ENCODE measurements at places on chromosomes 1 and 21.

DNA sequence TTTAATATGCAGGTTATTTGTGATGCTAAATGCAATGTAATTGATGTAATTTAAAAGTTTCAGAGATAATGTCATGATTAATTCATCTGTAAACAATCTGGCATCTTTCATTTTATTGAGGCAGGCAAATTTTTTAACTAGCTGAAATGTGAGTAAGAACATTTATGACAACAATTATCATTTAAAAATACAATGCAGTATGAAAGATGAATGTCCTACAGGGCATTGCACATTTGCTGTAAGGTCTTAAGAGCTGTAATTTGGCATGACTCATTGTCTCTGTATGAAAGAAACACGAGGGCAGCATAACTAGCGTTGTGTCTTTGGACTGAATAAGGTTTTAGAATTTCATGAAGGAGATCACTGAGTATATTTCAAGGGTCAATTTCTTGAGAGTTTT, 642.8 kb downstream of the PLA2G4A start:
- no peak for DNase-seq

DNA sequence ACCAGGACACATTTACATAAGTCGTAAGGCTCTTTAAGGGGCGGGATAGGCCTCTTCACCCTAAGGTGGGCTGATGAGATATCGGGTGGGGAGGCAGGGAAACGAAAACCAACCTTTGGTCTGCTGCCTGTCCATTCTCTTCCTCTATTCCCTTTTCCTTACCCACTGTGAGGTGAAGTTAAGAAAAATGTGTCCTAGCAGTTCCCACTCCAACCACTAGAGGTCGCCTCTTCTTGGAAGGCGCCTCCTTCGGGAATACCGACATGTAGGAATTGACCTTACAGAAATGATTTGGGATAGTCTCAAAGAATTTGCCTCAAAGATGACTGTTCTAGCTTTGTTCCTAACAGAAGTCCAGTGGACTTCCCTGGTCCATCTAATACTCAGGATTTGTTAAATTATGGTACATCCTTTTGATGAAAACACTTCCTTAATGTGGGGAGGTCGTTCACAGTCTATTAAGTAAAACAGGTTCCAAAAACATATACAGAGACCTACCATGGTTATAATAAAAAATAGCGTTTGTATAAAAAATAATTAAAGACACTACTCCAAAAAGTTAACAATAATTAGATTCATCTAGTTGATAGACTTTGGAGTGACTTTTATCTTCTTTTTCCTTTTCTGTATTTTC, 14.1 kb downstream of the AZIN2 start:
- peak; percentile 66 for DNase-seq

GRCh38 chr1:44630116-44630515, 44.2 kb downstream of the TMEM53 start:
- no peak for DNase-seq

GRCh38 chr1:53545663-53546408, 86.6 kb downstream of the DMRTB1 start:
- peak; percentile 97 for DNase-seq

- DNase-seq: no peak
Observed at GRCh38 chr1:91501971-91502671, 1.5 kb downstream of the CDC7 start.

GRCh38 chr1:209349363-209350308, 233.9 kb upstream of the CAMK1G start:
- DNase-seq: no peak

DNA sequence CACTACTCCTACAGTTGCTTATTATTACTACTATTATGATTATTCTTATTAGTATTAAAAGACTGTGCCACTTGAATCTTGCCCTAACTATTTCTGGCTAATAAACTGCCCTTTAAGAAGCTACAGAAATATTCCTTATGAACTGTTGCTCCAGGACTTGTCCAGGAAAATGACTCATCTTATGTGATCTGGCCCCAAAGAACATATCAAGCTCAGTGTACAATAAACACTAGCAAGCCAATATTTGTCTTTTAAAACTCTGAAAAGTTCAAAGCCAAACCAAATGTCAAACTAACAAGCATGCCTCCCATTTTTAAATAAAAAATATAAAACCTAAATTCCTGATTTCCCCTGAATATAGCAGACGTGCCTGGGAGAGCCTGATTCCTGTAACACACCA, 88.7 kb upstream of the SIM2 start:
- no peak for DNase-seq

DNA sequence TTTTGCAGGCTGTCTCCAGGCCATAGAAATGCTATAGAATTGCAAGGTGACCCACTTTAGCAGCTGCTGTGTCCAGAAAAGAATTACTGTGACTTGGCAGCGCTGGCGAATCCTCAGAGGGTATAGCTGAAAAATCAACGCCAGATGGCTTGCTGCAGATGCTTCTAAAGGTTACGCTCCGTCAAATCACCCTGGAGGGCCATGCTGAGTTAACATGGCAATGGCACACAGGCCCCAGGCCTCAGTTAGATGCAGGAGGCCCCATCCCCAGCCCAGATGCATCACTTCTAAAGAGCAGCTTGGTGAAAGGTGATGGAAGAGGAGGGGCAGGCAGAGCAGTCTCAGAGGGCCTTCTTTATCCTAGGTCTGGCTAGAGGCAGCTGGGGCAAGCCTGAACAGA, 18.0 kb downstream of the KIAA1614 start:
- DNase-seq: peak; percentile 99

DNA sequence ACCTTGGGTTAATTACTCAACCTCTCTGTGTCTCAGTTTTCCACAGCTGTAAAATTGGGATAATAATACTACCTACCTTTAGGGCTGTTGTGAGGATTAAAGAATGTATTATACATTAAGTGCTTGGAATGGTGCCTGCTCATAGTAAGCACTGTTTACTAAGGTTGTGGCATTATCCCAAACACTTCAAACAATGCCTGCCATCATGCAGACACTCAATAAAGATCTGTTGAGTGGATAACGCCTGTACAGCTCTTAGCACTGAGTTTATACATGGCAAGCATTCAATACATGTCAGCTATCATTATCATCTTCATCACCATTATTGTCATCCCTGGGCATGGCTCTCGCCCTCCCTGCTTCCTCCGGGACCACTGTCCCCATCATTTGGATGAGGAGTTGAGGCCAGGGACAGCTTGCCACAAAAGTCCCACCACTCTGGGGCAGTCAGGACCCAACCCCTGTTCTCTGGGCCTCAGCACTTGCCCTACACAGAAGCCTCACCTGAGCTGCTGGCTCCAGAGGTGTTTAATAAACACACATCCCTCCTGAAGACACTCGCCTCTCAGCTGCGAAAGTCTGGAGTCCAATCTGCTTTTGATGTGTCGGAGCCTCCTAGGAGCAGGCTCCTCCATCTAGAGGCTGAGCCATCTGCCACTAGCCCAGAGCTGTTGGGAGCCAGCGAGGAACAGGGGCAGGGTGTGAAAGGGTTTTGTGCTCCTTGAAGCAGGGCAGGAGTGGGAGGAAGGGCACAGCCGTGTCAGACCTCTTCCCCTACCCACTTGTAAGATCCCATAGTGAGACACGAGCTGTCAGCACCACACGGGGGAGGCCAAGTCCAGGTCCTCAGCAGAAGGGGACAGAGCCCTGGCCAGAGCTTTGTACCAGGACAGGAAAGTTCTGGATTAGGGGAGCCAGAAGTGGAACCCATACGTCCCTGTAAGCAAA, 80.9 kb upstream of the ZC3H12A start:
- peak; percentile 87 for DNase-seq

GRCh38 chr1:168348146-168348709, 67.6 kb downstream of the TBX19 start:
- no peak for DNase-seq

DNA sequence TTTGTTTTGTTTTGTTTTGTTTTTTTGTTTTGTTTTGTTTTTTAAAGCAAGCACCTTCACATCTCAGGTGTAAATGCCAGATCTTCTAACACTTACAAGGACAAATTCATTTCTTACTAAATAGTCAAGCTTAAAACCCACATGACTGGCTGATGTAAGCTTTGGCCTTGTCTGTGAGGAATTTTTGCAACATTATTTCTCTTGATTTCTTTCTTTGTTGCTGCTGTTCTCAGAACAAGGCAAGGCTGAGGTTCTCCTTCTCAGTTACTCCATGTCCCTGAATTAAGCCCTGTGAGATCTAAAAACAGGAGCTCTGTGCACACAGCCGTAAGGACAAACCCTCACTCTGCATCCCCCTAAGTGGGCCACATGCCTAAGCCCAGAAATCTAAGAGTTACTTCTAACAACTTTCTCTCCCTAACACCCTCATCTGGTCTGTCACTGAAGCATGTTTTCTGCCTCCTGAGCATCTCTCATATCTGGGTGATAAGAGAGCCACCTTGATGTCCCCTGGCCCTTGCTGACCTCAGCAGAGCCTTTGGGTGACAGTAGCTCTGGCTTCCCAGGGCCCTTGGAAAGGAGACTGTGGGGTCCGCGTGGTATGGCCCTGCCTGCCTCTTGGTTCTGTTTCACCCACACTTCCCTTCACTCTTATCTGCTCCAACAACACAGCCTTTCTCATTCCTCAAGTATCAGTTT, 81.2 kb upstream of the HOOK1 start:
- DNase-seq: no peak

GRCh38 chr1:72634946-72635345, 352.6 kb upstream of the NEGR1 start:
- no peak for DNase-seq
